PC-9 (cell line): ENCODE measurements at places on chromosomes 11 and 22.

DNA sequence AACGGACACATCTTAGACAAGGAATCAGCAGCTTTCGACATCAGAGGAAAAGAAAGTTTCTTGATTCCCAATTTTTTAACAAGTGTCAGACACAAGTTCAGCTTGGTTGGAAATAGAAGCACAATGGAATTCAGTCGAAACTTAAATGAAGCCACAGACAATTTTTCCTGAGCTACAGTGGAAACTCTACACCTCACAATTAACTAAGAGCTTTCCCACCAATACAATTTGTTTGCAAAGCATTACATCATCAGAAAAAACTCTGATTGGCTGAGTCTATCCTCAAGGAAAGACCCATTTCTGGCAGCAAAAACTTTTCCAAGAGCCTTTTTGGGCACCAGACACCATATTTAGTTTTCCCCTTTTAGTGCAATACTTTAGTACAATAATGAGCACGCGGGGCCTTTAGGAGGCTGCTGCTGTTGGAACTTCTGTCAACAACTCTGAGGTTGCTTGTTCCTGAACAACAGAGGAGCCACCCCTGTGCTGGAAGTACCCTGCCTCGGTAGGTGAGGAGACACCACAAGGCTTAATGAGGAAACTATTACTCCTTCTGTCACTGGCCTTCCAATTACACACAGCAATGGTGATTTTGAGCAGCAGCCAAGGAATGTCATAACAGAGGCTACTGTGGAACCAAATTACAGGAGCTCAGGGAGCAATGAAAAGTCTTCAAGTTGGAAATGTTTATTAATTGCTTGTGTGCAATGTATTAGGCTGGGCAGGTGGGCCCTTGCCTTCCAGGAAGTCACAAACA, 61.9 kb upstream of the BARX2 start:
- DNase-seq: no peak

DNA sequence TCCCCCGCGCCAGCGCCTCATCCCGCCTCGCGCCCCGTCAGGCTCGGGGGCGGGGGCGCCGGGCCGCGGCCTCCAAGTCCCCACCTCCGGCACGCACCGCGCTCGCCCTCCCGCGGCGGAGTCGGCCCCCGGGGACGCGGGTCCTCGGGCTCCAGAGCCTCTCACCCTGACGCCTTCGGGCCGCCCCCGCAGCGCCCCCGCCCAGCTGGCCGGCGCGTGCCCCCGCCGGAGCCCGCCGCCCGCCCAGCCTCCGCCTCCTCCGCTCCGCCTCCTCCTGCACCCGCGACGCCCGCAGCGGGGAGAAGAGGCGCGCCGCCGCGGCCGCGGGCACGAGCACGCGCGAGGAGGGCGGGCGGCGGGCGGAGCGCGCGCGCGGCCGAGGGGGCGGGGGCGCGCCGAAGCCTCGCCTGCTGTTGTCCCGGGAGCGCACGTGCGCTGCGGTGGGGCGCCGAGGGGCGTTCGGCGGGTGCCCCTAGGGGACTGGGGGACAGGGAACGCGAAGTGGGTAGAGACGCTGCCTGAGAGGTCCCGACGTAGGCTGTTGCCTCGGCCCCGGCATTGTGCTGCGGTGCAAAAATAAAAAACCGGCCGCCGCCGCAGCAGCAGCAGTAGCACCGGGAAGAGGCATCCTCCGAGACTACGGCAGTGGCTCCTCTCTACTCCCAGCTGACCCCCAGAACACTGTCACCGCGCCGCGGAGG, 87.4 kb upstream of the ARHGAP32 start:
- DNase-seq: peak; percentile 54

GRCh38 chr11:93487032-93487483, 56.1 kb downstream of the SMCO4 start:
- DNase-seq: no peak

GRCh38 chr22:19822301-19823117, 32.2 kb downstream of the GNB1L start:
- DNase-seq: no peak
